GM12865 (cell line): ENCODE measurements at places on chromosomes 16 and 17.

DNA sequence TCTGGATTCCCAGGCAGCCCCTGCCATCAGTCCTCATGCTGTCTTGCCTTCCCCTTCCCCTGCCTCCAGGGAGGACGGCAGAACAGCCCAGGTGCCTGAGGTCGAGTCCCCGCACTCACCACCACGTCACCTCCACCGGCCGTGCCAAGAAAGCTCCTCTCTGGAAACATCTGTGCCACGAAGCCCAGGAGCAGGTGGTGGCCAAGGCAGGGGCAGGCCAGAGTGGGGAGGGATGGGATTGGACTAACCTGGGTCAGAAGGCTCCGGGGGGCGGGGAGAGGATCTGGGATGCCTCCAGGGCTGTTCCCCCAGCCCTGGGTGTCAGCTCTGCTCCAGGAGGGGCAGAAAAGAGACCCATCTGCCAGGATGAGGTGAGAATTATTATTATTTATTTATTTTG is 7.4 kb upstream of the DPEP1 start:
- no peak for DNase-seq

- no peak for DNase-seq
Measured at GRCh38 chr17:48993305-48993704, 3.9 kb upstream of the IGF2BP1 start.

- DNase-seq, result no peak
Measured at GRCh38 chr16:83482545-83483162, 325.1 kb upstream of the HSBP1 start.

DNA sequence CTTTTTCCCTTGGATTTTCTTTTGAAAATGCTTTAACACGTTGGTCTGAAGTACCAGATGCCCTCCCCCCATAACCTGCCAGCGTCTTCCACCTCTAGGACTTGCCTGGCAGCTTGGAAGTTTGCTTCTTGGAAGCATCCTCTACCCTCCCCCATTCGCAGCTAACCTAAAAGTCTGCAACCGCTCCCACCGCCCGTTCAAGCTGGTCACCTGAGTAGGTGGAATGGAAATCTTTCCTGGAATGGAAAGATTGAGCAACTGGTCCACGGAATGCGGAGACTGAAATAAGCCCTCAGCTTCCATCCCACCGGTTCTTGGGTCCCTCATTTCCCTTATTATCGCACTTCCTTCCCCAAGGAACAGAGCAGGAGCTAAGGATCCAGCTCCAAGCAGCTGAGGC is 31.4 kb downstream of the HS3ST3B1 start:
- no peak for DNase-seq

DNA sequence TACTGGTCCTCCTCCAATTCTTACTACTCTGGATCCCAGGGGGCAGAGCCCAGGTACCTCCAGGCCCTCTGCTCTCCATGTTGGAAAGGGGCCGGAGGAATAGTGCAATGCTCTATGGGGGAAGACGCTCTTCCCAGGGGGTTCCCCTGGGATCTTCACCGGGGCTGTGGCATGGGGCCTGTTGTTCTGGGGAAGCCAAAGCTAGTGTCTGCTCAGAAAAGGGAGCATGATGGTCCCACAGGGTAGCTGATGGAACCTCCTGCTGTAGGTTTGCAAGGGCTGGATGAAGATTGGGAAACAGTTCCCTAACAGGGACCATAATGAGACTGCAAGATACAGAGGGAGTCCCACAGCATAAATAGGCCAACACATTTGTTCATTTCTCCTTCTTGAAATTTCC is 114.7 kb downstream of the IRX5 start:
- DNase-seq, result no peak

DNA sequence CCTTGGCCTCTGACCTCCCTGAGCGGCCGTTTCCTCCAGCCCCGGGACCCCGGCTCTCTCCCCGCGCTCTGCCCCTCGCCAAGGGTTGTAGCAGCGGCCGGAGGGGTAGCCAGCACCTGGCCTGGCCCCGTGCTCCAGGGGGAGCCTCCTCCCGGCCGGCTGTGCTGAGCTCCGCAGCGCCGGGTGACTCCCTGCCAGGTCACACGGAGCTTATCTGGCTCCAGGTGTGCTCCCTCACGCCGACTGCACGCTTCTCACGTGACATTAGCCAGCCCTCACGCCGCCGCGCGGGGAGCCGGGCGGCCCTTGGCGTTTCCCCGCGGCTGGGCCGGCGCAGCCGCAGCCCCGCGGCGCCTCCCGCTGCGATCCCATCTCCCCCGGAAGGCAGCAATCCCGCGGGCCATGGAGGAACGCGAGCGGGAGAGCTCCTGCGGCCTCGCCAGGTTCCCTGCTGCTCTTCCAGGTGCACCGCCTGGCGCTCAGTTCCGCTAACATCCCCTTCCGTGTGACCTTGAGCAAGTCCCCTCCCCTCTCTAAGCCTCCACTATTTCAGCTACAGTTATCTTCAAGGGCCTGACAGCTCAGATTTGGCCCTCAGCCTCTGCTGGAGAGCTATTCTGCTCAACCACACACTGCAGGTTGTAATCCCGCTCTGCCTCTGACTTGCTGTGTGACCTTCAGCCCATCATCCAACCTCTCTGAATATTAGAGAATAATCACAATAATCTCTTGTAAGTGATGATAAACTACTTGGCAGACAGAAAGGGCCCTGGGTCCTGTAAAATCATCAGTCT is 3.4 kb downstream of the MYO18A start:
- DNase-seq, result peak; percentile 83

- no peak for DNase-seq
Measured at GRCh38 chr16:60820361-60820760, 1215.9 kb downstream of the CDH8 start.

GRCh38 chr17:38404174-38404943 is 23.9 kb upstream of the ARHGAP23 start:
- no peak for DNase-seq

DNA sequence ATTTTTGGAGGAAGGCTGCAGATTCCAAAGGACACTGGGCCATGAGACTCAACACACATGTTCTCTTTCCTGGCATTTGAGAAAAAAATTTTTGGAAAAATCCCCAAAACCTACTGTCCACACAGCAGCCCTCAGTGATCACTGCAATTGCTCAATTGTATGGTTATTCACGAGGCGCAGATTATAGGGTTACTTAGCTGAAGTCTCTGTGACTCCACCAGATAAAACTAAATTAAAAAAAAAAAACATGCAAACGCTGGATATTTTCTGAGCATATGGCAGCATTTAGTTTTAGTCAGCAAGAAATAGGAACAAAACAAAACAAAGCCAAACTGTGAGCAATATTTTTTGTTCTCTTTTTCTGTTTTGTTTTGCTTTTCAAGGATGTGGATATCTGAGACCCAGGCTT is 83.8 kb upstream of the FAM20A start:
- DNase-seq, result no peak

DNA sequence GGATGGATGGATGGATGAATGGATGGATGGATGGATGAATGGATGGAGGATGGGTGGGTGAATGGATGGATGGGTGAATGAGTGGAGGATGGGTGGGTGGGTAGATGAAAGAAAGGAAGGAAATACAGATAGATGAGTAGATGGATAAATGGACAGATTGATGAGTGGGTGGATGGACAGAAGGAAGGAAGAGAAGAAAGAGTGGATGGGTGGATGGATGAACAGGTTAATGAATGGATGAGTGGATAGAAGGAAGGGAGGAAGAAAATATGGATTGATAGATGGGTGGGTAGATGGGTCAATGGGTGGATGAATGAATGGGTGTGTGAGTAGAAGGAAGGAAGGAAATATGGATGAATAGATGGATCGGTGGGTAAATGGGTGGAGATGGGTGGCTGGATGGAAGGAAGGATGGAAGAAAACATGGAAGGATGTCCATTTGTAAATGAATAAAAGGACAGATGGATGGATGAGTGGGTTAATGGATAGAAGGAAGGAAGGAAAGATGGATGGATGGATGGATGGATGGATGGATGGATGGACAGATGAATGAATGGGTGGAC is 97.3 kb upstream of the TNRC6C start:
- DNase-seq, result no peak

GRCh38 chr17:34730816-34731215 is 151.4 kb downstream of the TMEM132E start:
- DNase-seq, result no peak

- no peak for DNase-seq
Measured at GRCh38 chr16:2337431-2338296, 2.9 kb downstream of the ABCA3 start.

- peak; percentile 43 for DNase-seq
Measured at GRCh38 chr17:54900457-54901229, at the start of gene TOM1L1. TSS of gene TOM1L1 (plus strand) at chr17:54900852. CDS start at chr17:54900866, 14 bp downstream.

GRCh38 chr17:74117087-74117698 is 86.3 kb upstream of the RPL38 start:
- no peak for DNase-seq

GRCh38 chr17:19787733-19788357 is 39.7 kb upstream of the ALDH3A1 start:
- DNase-seq, result no peak

DNA sequence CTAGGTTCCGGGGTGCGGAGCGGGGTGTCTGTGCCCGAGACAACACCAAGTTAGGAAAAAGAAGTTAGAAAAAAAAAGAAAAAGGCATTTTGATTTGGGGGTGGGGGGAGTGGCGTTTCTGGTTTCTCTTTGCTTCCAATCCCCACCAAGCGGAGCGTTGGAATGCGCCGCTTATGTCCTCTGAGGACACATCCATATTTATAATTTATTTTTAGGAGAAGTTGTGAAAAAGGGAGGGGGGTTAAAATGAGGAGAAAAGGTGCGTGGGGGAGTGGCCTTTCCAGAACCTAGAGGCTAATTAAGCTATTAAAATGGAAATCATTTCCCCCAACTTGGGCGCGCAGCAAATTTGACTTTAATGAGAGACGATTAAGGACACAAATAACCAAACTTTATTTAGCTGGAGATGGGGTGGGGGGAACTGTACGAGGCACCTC is 232.1 kb downstream of the MRTFB start:
- DNase-seq, result no peak

- DNase-seq, result no peak
Measured at GRCh38 chr16:85107083-85107482, 5.2 kb downstream of the CIBAR2 start.

DNA sequence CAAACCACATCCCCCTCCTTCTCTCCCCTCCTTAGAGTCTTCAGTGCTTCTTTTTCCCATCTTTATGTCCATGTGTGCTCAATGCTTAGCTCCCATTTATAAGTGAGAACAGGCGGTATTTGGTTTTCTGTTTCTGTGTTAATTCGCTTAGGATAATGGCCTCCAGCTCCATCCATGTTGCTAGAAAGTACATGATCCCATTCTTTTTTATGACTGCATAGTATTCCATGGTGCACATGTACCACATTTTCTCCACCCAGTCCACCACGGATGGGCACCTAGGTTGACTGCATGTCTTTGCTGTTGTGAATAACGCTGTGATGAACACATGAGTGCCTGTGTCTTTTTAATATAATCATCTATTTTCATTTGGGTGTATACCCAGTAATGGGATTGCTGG is 44.3 kb downstream of the SLC39A11 start:
- DNase-seq, result no peak

GRCh38 chr16:74561626-74562025 is 45.3 kb downstream of the GLG1 start:
- no peak for DNase-seq

DNA sequence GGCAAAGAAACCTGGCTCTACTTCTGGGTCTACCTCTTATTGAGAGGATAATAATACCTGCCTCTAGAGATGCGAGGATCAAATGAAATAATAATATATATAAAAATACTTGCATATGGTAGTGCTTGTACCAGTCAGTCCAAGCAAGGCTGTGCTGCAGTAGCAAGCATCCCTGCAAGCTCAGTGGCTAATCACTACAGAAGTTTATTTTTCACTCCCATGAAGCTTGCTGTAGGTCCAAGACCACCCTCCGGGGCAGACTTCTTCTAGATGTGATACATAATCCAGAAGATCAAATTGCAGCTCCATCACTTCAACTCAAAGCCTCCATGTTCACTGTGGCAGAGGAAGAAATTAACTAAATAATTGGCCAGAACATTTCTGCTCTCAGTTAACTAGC is 48.9 kb upstream of the NKD1 start:
- no peak for DNase-seq

- DNase-seq, result no peak
Measured at GRCh38 chr16:50469744-50470321, 78.4 kb upstream of the NKD1 start.
